ENCODE measurements at places on chromosomes 6 and 20.

DNA sequence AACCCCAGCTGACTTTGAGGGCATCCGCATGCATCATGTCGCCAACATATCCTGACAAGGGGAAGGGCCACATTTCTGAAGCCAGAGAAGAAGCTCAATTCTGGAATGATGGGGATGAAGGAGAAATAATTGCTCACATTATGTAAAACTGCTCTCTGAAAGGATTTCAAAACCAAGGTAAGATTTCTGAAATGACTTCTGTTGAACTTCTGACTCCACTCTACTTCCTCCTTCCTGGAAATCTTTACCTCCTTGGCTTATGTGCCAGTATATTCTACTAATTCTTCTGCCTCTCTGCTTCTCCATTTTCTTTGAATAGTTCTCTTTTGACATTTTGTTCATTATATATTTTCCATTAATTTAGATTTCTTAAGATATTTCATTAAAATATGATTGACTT, 31.9 kb downstream of the HLA-DPB1 start:
- no peak for DNase-seq

DNA sequence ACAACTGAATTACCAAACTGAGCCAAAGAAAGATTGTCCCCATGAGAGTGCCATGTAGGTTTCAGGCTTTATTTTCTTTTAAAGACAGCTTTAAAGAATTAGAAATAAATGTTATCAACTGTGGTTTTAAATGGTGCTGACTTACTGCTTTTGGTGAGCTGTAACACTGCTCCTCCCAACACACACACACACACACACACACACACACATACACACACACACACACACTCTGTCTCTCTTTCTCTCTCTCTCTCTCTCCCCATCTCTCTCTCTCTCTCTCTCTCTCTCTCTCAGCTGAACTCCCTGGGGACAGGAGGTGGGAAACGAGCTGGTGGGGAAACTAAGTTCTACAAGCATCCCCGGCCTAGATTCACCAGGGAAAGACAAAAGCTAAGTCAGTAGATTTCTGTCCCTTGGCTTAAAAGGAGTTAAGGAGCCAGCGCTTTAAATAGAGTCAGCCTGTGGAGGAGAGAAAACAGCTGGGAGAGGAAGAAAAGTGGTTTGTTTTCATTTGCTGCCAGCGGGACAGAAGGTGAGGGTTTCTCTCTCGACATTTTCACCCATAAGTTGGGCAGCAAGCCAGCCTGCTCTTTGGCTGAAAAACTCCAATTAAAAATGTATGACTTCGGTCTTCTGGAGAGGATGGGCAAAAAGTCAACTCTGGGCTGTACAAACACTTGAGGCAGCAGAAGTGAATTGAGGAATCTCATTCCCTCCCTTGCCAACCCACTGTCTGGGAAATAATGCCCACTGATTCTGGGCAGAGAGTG, 27.4 kb downstream of the CBLN4 start:
- DNase-seq, result no peak

GRCh38 chr6:94289131-94289530, 869.8 kb upstream of the EPHA7 start:
- no peak for DNase-seq

DNA sequence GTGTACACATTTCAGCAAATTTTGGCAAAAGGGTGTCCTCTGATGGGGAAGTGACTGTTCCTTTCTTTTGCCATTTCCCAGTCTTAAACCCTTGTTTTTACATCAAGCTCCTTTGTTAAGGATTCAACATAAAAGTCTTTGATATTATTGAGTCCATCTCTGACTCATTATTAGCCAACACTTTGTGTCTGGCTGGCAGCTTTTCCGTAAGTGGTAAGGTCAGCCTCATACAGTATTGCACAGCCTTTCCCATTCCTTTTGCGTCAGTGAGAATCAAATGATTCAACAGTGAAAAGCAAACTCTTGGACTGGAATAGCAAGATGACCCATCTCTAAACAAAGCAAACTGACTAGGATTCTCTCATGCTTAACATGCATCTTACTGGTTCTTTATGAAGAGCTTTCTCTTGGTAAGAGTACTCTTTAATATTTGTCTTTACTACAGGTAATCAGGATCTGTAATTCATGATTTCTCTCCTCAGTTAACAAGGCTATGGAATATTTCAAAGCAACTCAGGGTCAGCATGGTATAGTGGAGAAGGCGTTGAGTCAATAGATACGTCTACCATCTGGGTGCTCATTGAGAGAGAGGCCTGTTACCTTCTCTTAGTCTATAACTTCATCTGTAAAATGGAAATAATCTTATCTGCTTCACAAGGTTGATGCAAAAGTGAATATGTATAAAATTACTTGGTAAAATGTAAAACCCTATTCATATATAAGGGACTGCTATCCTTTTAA, 183.6 kb downstream of the PRL start:
- DNase-seq, result no peak

Measured in stimulated activated CD4-positive, alpha-beta T cell treated with anti-CD3 and anti-CD28 coated beads, Interleukin-1b, Interleukin-23, amount 100 ng/mL, for 1 hour (primary cell).